Endodermal cell (in vitro differentiated cells): ENCODE measurements at places on chromosomes 4 and X. TPM values are rescaled to one million over a fixed set of nuclear protein-coding genes. Genes with fewer than 3 reads are reported as not detected.

DNA sequence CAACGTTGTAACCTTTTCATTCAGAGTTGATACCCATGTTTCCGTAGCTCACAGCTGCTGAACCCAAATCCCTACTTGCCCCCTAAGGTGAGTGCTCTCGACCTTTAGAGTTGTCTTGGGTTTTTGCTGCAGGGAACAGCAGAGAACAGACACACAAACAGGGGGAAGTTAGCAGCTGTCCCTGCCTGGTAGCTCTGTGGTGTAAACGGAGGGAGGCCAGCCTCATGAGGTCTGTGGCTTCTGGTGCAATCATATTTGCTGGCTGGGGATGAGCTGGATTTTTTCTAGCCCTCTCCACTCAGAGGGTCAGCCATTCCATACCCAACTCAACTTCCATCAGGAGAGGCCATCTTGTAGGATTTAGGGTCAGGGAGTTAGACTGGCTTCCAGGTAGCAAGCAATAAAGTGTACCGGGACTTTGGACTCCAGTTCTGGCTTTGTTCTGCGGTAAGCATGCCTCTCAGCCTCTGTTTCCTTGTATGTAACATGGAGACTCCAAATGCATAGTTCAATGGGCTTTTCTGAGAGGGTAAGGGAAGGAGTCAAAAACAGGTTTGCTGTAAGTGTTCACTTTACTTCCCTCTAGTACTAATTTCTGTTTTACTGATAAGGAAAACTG lies 218.9 kb downstream of the MID1IP1 start:
- peaks cover 21% of the 10 kb centered on the region for H3K4me1 ChIP-seq
- H3K27ac ChIP-seq, result no peak overlapping the region
- H3K27me3 ChIP-seq, result no peaks in the 10 kb centered on the region

HPGD gene
- 27.7 and 33.6 TPM in 2 replicates for total RNA-seq

DNA sequence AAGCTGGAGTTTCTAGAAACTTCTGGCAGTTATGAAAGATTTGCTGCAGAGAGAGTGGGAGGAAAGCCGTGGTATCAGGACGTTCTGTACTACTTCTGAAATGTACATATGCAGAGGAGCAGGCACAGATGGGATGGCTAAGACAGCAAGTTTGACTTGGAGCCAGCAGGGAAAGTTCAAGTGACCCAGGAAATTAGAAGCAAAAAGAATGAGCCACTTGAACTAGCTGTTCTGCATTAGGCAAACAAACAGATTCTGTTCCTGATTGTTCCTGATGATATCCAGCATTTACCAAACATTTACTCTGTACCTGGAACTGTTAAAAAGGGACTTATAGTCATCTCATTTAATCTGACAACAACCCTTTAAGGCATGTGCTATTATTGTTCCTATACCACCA lies 41.4 kb upstream of the CXCL13 start:
- H3K4me1 ChIP-seq, result no peaks in the 10 kb centered on the region
- no peak overlapping the region for H3K27ac ChIP-seq
- H3K36me3 ChIP-seq, result no peaks in the 10 kb centered on the region
- H3K27me3 ChIP-seq, result no peaks in the 10 kb centered on the region
- H3K4me3 ChIP-seq, result no peak overlapping the region

ZNF732 gene
- 7.8 and 8.6 TPM in 2 replicates for total RNA-seq

DNA sequence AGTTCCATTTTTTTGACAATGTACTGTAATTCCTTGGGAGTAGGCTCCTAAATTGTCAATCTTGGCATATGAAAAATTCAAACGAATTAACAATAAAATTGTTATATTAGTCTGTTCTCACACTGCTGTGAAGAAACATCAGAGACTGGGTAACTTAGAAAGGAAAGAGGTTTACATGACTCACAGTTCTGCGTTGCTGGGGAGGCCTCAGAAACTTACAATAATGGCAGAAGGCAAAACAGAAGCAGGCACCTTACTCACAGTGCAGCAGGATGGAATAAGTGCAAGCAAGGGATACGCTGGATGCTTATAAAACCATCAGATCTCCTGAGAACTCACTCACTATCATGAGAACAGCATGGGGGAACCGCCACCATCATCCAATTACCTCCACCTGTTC lies 246.4 kb upstream of the TRAM1L1 start:
- H3K36me3 ChIP-seq, result no peaks in the 10 kb centered on the region
- H3K4me1 ChIP-seq, result no peaks in the 10 kb centered on the region

DNA sequence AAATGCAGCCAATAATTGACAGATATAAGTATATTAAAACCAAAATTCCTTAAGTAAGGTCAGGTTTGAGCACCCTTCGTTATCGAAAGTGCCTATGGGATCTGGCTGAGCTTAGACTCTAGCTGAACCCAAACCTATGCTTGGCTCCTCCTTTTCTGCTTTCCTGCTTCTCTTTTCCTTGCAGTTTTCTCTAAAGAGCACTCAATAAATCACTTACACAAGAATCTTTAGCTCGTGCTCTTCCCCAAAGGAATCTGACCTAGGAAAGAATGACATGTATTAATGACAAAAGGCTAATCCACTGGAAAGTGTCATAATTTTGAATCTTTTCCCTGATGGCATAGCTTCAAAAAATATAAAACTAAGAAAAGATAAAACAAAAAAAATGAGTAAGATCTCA lies 282.7 kb downstream of the DKK2 start:
- no peaks in the 10 kb centered on the region for H3K27me3 ChIP-seq
- H3K4me1 ChIP-seq, result no peaks in the 10 kb centered on the region
- H3K4me3 ChIP-seq, result no peak overlapping the region
- H3K36me3 ChIP-seq, result no peaks in the 10 kb centered on the region

DNA sequence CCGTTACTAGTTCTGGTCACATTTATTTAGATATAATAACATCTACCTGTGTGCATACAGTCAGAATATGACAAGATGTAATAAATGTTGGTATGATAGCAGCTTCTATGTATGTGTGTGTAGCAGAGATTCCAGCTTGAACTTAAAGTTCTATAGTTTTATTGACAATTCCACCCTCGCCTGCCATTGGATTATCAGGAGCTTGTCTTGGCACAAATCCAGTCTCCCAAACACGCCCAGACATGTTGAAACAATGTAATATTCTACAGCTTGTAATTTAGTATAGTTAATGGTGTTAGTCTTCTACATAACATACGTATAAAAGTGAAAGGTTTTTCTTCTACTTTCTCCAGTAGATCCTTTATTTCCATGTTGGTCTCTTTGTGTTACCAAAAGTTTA lies 44.4 kb downstream of the BBS12 start:
- no peak overlapping the region for H3K4me3 ChIP-seq
- no peaks in the 10 kb centered on the region for H3K27me3 ChIP-seq
- H3K36me3 ChIP-seq, result no peaks in the 10 kb centered on the region

GRCh38 chr4:98963538-98964433 lies 31.7 kb upstream of the METAP1 start:
- no peaks in the 10 kb centered on the region for H3K4me1 ChIP-seq
- no peaks in the 10 kb centered on the region for H3K27me3 ChIP-seq
- H3K36me3 ChIP-seq, result no peaks in the 10 kb centered on the region
- no peak for DNase-seq
- H3K27ac ChIP-seq, result no peak overlapping the region
